Dorsolateral prefrontal cortex (tissue), 122 donors: ENCODE measurements at places on chromosomes 11 and 22.

- no peak for DNase-seq
Measured at GRCh38 chr11:9574622-9575259, 1.3 kb downstream of the WEE1 start.

- DNase-seq = no peak
Measured at GRCh38 chr22:44586999-44587736, 89.1 kb upstream of the RTL6 start.

- no peak for DNase-seq
Measured at GRCh38 chr22:46738647-46739093, 618 bp upstream of the CERK start.

DNA sequence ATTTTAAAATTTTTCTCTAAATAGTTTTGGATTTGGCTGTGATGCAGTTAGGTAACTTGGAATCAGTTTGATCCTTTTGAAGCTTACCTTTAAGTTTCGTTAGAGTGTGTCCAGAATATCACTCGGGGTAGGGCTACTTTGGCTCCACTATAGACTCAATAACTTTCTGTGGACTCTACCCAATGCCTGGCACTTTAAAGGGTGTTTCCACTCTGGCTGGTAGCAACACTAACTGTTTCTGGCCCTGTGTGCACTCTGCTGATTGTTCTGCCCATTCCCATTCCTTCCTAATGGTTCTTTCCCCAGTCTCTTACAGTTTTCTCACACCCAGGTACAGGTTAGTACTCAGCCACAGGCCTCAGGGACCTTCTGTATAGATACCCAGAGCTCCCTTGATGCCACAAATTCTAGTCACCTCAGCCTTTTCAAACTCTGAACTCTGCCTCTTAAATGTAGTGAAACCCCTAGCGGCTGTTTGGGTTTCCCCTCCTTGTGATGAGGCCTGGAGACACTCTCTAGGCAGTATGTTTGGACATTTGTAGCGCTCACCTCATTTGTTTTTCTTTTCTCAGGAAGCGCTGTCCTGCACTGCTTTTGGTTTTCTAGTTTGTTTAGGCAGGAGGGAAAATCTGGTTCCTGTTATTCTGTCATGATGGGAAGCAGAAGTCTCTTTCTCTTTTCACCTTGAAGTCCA lies 16.8 kb downstream of the CUL5 start:
- no peak for DNase-seq

DNA sequence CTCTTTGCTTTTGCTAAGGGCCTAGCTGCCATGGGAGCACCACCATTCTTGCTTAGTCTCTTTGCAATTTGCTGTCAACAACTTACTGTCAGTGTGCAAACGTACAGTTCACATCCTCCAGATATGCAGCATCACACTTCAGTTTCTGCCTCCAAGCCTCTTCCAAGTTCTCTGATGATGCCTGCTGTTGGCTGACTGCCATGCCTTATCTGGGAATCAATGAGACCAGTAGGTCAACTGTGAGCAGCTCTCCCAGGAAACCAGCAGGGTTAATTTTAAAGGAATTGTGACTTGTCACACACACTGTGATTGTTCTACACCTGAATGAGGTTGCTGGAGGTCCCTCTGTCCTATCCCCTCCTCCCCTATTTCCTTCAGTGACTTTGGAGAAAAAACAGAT lies 56.0 kb downstream of the COPB1 start:
- no peak for DNase-seq

GRCh38 chr22:36955691-36956090 lies 42.3 kb downstream of the CSF2RB start:
- DNase-seq = no peak

DNA sequence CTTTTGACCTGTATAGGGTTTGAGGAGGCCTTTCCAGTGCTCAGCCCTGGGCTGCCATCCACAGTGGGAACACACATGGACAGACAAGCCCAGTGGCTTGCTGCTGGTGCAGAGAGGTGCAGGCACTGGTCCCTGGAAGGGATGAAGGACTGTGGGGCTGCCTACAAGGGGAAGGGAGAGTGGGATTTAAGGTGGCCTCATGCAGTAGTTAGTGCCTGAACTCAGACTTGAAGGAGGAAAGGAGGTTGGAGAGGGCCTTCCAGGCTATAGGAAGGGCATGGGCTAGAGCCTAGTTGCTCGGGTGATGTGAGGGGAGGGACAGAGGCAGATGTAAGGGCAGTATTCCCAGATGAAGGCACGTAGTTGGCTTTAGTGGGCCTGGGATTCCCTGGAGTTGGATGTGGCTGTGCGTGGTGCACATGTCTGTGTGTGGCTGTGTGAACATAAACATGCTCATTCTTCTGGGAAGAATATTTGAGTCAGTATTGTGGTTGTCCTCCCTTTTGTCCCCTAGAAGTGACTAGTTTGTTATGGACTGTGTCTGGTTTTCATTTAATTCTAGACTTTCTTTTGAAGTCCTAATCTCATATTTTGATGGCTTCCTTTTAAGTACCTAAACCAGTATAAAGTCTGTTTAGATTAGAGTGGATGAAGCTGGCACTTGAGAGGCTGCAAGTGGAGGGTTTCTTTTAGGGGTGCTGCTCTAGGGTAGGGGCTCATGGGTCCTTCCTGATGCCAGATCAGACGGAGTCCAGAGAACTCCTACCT lies 18.4 kb downstream of the YDJC start:
- DNase-seq = no peak
